ENCODE measurements at places on chromosomes 6 and 20.

DNA sequence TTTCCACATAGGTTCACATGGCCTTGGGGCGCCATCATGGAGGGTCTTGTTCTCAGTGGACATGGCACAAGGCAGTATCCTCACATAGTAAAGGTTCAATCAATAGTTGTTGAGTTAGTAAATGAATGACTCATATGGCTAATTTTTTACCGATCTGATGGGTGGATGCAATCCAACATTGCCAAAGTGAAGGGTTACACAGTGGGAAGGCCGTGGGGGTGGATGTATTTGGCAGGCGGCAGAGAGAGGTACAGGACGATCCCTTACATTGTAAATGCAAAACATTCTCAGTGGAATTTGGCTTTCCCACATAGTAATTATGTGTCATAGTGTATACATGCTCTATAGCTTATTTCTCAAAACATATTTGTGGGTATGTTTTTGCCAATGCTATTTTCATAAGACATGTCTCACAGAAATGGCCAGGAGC lies 21.0 kb upstream of the PDE7B start:
- no peak for DNase-seq

DNA sequence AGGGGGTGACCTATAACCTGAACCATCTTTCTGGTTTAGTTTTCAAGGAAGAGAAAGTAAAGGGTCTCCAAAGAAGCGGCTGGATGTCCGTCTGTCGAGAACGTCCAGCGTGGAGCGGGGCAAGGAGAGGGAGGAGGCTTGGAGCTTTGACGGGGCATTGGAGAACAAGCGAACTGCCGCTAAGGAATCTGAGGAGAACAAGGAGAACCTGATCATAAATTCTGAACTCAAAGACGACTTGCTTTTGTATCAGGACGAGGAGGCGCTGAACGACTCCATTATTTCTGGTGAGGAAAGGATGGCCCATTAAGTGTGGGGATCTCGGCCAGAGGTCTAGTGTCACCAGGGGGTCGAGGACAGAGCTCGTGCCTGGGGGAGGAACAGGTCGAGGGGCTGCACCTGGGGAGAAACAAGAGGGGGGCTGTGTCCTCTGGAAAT lies 159.2 kb downstream of the SYCP2 start:
- no peak for DNase-seq

- DNase-seq = no peak
Observed at GRCh38 chr6:2542858-2543218, 207.9 kb downstream of the MYLK4 start.

- DNase-seq = no peak
Observed at GRCh38 chr6:10154251-10154650, 260.6 kb downstream of the TFAP2A start.

DNA sequence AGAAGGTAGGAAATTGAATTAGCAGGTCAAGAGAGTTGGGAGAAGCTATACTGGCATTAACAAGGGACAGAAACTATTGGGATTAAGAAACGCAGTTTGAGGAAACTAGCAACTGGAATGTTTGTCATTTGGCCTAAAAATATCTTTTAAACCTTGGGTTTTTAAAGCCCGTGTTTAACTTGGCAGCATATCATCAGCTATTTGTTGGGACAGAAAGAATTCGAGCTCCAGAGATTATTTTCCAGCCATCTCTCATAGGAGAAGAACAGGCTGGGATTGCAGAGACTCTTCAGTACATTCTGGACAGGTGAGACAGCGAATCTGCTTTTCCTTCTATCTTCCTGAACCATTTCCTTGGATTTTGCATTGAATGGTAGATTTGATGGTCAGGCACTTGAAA lies 17.8 kb downstream of the ACTR5 start:
- no peak for DNase-seq

DNA sequence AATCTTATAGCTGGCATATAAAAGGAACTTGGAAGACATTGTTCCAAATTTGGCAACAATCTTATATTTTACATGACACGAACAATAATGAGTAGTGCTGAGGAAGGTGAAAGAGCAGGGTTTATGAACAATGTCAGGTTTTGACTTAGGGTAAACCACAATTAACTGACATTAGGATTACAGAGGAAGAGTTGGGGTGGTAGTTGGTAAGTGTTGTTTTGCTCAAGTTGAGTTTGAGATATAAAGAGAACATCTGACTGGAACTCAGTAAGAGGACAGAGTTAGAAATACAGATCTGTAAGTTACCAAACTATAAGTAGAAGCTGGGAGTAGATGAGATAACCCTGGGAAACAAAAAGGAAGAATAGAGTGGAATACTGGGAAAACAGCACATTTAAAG lies 15.1 kb downstream of the RTN4IP1 start:
- no peak for DNase-seq

GRCh38 chr6:134850721-134851305 lies 99.1 kb downstream of the ALDH8A1 start:
- DNase-seq = no peak

- DNase-seq = no peak
Observed at GRCh38 chr6:169038691-169039090, 215.0 kb downstream of the THBS2 start.

DNA sequence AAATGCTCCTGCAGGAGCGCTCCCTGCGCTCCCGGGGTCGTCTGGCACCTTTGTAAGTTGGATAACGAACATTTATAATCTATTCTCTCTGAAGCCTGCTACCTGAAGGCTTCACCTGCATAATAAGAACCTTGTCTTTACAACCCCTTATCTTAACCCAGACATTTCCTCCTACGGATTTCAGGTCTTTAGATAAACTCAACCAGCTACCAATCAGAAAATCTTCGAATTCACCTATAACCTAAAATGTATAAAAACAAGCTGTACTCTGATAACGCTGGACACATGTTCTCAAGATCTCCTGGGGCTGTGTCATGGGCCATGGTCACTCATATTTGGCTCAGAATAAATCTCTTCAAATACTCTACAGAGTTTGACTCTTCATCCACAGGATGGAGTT lies 4.1 kb upstream of the KCNK5 start:
- DNase-seq = no peak

DNA sequence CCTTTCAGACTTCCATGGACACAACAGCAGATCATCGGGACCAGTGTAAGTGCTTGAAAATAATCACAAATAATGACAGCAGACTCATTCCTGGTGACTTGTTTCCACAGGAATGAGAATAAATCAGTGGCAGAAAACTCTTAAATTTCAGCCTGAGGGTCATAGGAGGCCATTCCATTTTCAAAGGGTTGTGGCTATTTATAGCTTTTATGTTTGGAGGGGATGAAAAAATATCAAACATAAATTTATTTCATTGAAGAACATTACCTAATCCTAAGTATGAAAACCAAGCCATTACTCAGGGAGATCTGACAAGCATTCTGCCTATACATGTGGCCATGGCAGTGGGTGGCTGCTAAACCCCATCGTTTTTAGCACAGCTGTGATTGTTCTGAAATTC lies 173.6 kb upstream of the CNR1 start:
- no peak for DNase-seq

DNA sequence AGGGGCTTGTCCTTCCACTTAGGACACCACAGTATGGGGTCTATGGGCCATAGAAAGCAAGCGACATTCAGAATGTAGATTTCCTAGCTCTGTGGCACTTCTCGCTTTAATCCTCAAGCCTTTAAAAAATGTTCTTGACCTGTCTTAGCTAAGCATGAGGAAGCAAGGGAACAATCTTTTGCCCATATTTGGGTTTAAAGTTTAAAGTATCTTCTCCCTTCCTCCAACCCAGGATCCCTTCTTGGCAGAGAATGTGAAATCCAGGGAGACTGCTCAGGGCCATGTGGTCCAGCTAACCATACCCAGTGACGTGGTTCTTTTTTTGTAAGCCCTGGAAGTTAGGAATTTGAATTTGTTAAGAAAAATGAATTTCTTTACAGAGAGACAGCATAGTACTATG lies 289.9 kb downstream of the BTBD9 start:
- DNase-seq = no peak

GRCh38 chr6:55320696-55321086 lies 6.6 kb upstream of the GFRAL start:
- no peak for DNase-seq

- DNase-seq = no peak
Observed at GRCh38 chr6:136401749-136402148, 112.1 kb upstream of the BCLAF1 start.

GRCh38 chr6:150905769-150906168 lies 40.3 kb downstream of the MTHFD1L start:
- DNase-seq = no peak

- no peak for DNase-seq
Observed at GRCh38 chr6:13235339-13235738, 93.0 kb downstream of the TBC1D7 start.

DNA sequence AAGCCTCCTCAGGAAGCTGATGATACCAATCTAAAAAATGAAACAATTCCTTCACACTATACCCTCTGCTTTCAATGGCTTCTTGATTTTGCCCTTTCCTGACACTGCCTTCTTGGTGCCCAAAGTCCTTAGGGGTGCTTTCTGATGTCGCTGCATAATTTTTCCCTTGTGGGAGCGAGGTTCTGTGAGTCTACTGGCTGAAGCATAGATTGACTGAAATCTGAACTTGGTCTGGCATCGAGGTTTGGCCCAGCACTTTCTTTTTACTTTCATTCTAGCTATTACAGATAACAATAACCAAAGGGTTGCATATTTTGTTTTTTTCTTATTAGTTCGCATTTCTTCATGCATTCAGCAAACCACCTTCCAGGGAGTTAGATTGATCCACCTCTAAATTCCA lies 65.8 kb downstream of the E2F3 start:
- no peak for DNase-seq

- no peak for DNase-seq
Observed at GRCh38 chr20:57664924-57665588, 44.8 kb downstream of the PMEPA1 start.

- DNase-seq = no peak
Observed at GRCh38 chr6:90643381-90643780, 56.5 kb upstream of the MAP3K7 start.

DNA sequence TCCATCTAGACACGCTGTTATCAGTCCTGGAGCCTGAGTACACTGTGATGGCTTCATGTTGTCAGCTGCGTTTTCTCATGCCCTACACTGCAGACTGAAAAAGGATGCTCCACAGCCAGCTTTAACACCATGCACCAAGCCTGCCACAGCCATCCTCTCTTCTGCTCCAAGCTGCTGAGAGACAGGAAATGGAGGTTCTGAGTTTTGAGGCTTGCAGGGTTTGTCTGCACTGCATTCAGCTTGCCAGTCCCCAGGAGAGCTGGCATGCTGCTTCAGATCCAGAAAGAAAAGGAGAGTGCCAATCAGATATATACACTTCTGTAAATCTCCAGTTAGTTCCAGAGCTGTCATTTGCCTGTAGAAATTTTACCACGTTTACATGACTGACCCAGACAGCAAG lies 550.7 kb upstream of the FLRT3 start:
- no peak for DNase-seq

GRCh38 chr6:63745784-63746183 lies 110.2 kb downstream of the PHF3 start:
- DNase-seq = no peak

DNA sequence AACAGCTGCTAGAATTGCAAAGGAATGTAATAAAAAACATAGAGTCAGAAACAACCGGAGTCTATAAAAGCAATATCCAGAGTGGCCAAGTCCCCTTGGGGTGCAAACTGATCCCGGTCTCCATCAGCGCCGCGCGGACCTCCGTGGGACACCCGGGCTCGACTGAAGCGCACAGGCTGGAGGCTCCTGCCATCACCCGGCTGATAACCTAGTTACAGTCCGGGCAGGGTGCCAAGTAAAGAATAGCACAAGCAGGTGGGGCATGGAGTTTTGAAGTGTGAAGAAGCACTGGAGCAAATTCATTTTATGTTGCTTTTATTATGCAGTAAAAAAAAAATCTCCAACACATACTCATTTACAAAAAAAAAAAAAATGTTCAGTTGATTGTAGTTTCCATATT lies 205.1 kb upstream of the GMDS start:
- DNase-seq = no peak

- no peak for DNase-seq
Observed at GRCh38 chr20:63372971-63373885, 12.1 kb upstream of the CHRNA4 start.

- peak; percentile 3 for DNase-seq
Observed at GRCh38 chr6:14506656-14507246, 389.2 kb downstream of the CD83 start.
